SK-N-MC (cell line): ENCODE measurements at places on chromosomes 7 and 10.

DNA sequence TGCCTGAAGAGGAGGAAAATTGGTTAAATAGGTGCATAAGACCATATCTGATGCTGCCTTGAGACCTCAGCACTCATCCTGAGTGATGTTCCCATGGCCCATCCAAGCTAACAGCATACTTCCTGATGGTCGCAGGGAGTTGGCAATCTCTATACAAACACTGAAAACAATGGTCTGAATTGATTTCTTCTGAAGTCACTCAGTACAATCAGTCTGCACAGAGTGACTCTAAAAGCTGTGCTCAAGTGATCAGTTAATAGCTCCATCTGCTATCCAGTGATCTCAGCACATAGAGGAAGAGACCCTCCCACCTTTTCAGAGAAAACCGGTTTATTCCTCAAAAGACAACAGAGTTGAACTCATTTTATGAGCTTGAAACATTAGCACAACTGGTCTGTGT lies 3.9 kb downstream of the PPP1R17 start:
- DNase-seq: no peak

DNA sequence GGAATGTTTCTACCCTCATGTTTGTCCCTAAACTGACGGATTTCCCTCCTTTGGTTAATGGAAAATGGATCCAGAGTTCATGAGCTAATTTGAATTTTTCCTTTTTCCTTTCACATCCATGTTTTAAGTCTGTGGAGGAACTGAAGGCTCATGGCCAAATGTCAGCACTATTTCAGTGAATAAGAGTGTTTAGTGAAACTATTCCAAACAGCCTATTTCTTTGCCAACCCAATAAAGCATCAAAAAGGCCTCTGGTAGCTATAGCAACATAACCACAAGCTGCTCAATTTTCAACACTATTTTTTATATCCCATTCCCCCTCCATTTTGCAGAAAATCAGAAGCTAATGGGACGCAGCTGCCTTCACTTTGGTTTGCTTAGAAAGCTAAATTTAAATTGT lies 1454.1 kb downstream of the GATA3 start:
- DNase-seq: no peak

DNA sequence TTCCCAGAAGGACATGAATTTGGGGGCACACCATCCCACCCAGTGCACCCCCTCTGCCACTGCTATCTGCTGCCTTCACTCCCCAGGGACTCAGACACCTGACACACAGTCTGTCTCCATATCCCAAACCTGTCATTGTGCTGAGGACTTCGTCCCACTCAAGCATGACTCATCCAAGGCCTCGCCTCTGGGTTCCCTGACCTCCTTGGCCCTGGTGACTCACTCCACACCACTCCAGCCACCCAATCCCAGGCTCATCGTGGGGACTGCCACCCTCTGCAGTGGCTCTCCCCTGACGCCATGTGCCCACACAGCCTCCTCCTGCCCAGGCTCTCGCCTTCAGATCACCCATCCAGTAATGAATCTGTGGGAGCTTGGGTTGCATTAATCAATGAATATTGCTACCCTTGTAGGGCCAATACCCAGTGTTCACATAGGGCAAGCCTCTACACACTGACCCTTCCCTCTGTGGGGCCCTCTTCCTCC lies 6.6 kb upstream of the INSIG1 start:
- DNase-seq: no peak

GRCh38 chr7:118327174-118327573 lies 102.7 kb downstream of the ANKRD7 start:
- DNase-seq: no peak

DNA sequence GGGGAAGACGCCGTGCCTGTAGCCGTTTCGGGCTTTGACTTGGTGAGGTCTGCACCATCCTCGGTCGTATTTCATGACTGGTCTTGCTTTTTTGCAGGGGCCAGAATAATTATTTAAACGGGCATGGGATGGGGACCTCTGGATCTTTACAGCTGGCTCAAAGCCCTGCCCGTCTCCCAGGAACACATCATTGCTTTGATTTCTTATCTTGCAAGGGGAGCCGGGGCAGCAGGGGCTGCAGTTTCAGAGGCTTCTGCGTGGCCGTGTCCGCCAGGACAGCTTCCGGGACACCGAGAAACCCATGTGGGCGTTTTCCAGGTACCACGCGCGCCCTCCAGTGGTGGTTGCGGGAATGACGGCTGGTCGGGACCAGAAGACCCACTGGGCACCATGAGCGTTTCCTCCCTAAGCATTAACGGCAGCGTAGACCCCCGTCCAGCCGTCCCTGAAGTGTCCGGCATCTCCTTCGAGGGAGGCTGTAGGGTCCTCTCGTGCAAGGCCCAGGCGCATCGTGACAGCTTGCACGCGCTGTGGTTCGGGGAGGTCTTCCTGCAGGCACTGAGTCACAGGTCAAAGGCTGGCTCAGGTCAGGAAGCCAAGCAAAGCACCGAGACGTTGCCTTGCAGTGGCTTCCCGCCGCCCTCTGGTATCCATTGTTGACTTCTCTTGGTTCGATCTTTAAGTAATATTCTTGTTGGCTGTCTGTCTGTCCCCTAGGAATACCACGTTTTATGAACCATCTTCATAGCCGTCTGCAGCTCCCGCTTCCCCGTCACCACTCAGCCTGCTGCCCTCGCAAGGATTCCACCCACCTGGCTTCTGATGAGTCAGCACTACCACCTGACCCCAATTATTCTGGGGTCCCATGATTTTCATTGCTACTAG lies 16.2 kb upstream of the ZFAND2A start:
- no peak for DNase-seq

DNA sequence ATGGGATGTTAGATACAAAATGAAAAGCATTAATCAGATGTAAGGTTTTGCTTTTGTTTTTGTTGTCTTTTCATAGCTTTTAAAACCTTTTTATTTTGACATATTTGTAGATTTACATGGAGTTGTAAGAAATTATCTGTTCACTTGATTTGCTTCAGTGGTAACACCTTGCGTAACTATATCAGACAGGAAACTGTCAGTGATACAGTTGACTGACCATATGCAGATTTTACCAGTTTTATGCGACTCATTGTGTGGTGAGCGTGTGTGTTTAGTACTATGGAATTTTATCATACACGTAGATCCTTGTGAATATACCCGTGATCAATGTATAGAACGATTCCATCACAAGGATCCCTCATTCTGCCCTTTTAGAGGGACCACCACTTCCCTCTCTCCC lies 701.4 kb downstream of the SUGCT start:
- DNase-seq: no peak

GRCh38 chr10:1147810-1148209 lies 91.6 kb downstream of the WDR37 start:
- no peak for DNase-seq

DNA sequence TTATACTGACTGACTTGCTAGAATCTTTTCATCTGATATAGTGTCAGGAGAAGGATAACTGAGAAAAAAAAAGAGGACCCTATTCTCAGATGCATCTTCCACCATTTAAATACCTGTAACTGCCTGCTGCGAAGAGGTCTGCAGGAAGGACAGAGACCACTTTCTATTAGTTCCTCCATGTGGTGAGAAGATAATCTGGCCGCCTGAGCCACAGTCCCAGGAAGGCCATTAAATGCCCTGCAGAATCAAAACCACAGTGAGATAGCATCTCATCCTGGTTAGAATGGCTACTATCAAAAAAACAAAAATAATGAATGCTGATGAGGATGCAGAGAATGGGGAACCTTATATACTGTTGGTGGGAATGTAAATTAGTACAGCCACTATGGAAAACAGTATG lies 19.9 kb upstream of the IFIT1B start:
- no peak for DNase-seq

DNA sequence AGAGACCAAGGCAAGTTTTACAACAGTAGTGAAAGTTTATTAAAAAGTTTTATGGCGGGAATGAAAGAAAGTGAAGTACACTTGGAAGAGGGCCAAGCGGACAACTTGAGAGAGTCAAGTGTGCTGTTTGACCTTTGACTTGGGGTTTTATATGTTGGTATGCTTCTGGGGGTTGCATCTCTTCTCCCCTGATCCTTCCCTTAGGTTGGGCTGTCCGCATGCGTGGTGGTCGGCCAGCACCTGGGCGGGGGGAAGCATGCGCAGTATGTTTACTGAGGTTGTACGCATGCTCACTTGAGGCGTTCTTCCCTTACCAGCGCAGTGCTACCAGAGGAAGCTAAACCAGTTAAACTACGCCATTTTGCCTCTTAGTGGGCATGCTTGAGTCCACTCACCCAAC lies 31.9 kb downstream of the NUP42 start:
- no peak for DNase-seq

DNA sequence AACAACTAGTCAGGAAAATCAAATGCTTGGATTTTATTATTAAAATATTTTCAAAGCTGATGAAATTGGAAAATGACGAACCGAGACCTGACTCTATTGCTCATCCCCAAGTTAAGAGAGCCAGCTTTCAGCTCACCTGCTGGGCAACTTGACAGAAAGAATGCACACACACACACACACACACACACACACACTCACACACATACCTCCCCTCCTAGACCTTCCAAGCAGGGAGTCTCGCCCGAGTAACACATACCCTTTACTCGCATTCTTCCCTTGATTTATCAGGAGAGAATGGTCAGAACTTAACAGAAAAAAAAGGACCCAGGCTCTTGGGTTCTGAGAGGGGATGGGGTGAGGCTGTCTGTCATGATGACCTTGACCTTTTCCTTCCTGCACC lies 19.1 kb downstream of the GPRIN2 start:
- DNase-seq: no peak

- no peak for DNase-seq
Observed at GRCh38 chr7:69744026-69744425, 145.8 kb downstream of the AUTS2 start.

DNA sequence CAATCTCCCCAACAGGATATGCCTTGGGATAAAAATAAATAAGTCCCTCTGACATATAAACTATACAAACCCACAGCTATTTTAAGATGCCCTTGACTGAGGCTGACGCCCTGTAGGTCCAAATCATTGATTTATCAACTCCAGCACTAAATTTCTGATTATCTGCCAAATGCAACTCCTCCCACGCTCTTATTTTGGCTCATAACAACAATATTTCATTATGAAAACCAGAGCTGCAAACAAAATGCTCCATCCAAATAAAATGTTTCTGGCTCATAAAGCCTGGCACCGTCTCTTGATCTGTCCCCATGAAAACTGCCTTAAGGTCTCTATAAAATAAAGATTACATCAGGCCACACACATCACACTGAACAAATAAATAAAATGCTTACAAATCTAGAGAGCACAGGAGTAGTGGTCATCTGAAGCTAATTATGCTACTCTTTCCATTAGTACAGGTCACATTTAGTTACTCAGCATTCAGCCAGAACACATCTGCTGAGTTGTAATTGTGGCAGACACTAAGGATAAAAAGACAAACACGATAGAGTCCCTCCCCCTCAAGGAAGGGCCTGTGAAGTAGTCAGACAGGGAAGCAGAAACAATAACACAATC lies 28.8 kb downstream of the CACUL1 start:
- no peak for DNase-seq

DNA sequence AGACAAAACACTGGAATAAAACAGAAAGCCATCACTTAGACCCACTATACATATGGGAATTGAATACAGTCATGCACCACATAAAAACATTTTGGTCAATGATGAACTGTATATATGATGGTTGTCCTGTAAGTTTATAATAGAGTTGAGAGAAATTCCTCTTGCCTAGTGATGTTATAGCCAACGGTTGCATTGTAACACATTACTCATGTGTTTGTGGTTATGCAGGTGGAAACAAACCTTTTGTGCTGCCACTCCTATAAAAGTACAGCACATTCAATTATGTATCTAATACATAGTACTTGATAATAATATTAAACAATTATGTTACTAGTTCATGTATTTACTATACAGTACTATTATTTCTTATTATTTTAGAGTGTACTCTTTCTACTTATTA lies 381.2 kb upstream of the MBL2 start:
- no peak for DNase-seq

GRCh38 chr7:40887099-40887498 lies 752.3 kb downstream of the SUGCT start:
- DNase-seq: no peak
